ENCODE measurements at places on chromosomes 1 and 21.

DNA sequence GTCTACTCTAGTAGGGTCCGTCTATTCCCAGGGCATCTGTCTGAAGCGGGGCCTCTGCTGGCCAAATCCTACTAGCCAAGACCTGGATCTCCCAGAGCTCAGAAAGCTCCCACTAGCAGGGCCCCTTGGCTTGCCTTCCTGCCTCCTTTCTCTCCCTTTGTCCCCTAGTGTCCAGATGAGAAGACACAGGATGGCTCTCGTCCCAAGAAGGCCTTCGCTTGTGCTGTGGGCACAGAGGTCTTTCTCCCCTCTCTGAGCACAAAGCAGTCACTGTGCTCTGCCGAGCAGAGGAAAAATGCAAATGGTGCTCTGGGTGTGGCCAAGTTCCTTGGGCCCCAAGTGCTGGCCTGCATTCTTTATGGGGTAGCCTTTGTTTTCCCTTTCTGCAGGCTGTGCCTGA lies 13.0 kb upstream of the GPR137B start:
- DNase-seq, result no peak

- no peak for DNase-seq
Measured at GRCh38 chr21:24014381-24014780, 1592.9 kb downstream of the MRPL39 start.

DNA sequence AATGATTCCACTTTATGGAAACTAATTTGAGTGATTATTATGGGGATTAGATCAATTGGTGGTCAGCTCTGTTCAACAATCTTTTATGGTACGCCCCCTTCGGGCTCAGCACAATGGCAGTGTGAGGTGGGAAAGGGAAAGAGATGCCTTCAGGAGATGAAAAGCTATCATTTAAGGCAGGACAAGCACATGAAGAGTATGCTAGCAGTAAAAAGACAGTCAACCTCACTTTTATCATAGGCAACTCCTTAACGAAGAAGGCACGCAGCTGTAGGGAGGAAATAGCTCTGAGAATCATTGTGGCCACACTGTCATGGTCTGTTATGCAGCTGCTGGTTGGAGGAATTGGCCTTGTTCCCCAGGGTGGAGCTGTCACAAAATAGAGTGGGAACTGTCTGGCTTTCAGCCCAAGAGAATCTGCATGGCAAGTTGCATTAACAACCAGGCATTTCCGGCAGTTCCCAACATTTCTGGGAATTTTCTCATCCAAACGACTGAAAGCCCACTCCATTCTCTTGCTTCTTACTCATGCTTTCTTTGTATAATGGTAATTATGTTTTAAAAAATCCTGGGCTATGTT lies 54.4 kb upstream of the BCL10 start:
- DNase-seq, result peak; percentile 91

DNA sequence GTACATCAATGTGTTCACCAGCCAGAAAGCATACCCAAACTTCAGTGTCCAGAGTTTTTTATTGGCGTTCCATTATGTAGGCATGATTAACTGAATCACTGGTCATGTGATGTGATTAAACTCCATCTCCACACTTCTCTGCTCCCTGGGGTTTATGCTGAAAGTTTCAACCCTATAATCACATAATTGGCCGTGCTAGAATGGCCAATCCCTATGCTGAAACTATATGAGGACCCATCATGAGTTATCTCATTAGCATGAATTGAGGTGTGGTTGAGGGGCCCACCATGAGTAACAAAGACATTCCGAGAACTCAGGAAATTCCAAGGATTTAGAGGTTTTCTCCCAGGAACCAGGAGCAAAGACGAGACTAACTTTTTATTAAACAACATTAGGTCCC lies 31.8 kb upstream of the FBXO28 start:
- DNase-seq, result peak; percentile 29

- no peak for DNase-seq
Measured at GRCh38 chr1:203152158-203153034, 23.2 kb downstream of the MYBPH start.

DNA sequence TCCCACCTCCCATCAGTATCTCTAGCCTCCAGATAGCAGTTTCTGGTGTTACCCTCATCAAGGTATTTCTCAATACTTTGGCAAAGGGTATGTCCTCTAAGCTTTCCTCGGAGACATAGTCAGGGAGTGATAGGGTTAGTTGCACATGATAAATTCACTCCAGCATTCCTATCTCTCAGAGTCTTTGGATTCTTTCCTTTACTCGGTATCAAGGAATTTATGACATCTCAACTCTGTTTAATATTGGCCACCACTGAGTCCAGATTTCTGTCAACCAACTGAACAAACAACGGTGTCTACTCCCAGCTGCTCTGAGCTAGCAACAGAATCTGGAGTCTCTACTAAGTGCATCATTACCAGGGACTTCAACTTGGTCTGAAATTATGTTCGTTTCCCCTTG lies 233.4 kb downstream of the TM2D1 start:
- DNase-seq, result no peak

Measured in skeletal muscle cell (primary cell).